ENCODE measurements at places on chromosomes 4 and X. TPM values are rescaled to one million over a fixed set of nuclear protein-coding genes. Genes with fewer than 3 reads are reported as not detected.

The SMARCAD1 gene
- 21.4 TPM for total RNA-seq

The ADH1A gene
- not detected for total RNA-seq

The AMBN gene
- not detected for total RNA-seq

The PRMT9 gene
- 7.1 TPM for total RNA-seq

The VCX gene
- not detected for total RNA-seq

The PF4V1 gene
- not detected for total RNA-seq

The CXorf49 gene
- total RNA-seq: not detected

All from sigmoid colon (tissue), 7 donors.